Stimulated activated CD8-positive, alpha-beta memory T cell treated with anti-CD3 and anti-CD28 coated beads, Interleukin-7, amount 100 ng/mL, for 4 hours (primary cell): ENCODE measurements at places on chromosomes 1 and 21.

DNA sequence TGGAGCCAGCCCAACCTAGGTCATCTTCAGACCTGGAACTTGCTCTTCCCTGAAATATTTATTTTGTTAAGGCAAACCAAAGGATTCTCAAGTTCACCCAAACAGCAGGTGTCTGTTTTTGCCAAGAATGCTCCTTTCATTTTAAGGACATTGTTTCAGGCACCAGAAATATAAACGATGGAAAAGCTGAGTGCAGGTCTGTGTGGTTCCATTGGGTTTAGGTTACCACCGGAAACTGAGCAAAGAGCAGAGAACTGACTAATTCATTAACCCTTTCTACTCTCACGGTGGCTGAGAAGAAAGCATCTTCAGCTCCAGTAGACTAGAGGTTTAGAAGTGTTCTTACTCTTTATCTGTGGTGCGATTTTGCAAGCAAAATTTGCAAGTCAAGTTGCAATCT is 38.0 kb upstream of the ZC3H11B start:
- no peak for DNase-seq

DNA sequence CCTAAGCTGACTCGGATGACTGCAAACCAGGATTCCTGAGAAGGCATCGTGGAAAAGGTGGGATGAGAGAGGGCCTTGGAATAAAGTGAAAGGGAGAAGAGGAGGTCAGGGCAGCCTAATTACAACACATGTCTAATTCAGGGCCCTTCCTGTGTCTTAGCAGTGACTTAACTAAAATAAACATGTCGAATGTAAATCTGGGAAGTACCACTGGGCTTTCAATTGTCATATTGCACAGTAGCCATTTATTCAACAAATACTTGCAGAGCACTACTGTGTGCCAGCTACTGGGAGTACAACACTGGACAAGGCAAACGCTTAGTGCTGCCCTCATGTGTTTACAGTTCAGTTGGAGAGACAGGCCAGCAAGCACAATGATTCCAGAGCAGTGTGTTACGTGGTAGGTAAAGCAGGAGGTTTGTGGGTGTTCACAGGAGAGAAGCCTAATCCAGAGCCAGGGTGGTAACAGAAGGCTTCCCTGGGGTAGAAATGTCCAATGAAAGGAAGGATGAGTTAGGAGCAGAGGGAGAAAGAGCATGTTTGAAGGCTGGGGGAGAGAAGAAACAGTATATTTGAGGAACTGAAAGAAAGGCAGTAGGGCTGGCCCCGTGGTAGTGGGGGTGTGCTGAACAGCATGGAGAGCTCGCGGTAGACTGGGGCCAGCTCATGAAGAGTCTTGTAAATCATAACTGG is 38.0 kb upstream of the RASAL2 start:
- DNase-seq: no peak

DNA sequence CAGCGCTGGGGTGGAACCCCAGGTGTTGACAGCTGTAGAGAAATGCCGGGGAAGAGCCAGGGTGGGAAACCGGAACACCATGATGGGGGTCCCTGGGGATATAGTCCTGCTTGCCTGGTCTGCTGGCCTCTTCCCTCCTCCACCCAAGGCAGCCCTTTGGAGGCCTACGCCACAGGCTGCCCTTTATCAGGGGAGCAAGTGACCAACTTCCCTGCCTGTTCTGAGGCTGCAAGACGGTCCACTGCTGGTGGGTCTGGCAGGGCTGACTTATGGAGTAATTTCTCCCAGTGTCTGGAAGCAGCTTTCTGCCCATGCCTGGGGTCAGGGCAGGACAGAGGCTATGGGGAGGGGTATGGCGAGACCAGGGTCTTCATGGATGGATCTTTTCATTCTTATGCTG is 50.8 kb upstream of the EDN2 start:
- DNase-seq: no peak

DNA sequence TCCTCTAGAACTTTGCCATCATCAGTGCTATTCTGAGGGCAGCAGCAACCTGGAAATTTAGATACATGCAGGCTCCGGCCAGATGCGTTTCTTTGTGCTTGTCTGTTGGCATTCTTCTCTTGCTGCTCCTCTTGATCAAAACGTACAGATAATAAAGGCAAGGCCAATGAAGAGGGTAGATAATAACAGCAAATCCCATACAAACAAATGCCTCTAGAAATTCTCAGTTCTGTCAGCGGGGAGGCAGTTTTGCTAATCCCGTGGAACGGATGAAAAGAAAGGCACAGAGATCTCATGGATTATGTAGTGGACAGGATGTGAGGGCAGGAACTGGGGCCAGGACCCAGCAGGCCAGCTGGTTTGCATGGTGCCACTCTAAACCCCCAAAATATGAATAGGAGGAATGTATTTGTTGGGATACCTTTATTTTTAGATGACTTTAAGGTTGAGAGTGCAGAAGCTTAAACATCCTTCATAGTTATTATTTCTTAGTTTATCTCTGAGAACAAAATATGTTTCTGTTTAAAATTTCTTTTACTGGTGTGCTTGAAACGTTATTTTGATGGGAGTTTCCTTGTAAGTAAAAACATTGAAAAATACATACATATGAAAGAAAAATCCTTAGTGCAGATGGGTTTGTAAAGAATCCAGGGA is 1.5 kb downstream of the ITSN1 start:
- DNase-seq: no peak

- DNase-seq: no peak
Measured at GRCh38 chr1:8013800-8014199, 12.3 kb downstream of the ERRFI1 start.

DNA sequence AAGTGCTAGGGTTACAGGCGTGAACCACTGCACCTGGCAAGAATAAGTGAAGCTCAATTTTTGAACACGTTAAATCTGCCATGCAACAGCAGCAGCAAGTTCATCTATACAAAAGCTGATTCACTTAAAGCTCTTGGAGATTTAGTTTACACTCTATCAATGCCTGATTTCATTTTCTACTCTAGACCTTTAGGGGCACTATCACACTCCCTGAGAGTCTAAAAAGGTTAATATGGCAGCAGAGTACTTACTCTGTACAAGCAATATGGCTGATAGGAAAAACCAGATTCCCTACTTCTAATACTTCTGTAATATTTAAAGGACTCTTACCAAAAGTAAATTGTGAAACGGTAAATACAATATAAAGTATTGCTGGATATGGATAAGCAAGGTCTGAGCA is 4.8 kb downstream of the RBM34 start:
- DNase-seq: no peak

DNA sequence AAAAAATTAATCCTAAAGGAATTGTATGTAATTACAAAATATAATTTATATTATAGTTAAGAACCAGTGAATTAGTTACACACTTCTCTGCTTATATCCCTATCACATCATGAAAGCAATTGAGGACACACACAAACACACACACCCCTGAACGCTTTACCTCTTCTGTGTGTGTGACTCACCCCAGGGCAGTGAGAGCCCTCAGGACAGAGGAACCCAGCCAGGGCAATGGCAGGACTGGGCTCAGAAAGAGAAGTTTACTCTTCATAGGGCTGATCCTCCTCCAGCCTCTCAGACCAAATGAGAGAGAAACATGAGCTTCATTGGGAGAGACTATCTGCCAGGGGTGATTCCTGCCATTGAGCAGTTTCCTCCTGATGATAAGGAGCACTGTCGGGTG is 38.1 kb downstream of the SLC44A3 start:
- no peak for DNase-seq

- no peak for DNase-seq
Measured at GRCh38 chr1:150484861-150485260, 2.4 kb upstream of the TARS2 start.

DNA sequence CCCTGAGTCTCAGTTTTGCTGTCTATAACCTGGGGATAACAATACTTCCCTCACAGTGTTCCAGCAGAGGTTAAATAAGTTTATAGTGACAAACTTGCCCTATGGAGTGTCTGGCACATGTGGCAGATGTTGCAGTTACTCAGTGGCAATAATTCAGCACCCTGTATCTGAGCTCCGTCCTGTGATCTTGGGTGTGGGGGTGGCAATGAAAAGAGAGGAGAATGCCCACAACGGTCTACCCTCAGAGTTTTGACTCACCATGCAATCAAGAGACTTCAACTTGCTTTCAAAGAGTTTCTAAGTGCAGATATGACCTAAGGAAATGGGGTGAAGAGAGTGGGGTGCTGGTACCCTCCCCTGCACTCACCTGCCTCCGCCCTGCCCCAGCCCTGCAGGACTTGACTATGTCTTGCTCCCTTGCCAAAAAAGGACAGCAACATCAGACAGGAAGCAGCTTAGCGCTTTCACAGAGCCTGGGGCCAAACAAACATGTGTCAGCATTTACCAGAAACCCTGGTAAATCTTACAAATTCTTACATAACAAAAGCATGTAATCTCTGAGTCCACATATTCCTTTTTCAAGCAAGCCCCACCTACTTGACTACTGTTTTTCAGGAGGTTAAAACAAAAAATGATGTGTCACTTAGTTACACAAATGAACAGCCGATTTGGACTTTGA is 185.1 kb upstream of the CAMK1G start:
- no peak for DNase-seq

DNA sequence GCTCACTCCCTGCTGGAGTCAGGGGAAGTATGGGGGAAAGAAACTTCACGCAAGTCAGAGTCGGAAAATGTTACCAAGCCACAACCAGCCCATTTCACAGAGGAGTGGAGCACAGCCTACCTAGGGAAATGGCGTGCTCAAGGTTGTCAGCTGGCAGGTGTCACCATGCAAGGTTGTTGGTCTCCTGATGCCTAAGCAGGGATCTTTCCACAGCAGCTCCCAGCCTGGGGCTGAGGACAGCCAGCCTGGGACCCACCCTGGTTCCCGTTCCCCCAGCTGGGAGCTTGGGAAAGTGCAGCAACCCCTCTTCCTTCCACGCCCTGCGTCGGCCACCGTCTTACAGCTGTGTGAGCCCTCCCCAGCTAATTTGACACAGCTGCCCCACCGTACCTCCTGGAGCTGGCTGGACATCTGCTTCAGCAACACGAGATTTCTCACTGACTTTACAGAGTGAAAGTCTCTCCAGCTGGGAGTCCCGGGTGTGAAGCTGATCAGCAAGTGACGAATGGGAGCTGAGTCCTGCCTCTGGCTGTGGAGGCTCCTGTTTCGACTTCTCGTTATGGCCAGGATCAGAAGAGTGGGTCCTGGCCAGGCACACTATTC is 224.6 kb upstream of the RAB4A start:
- DNase-seq: no peak

GRCh38 chr1:83735526-83735925 is 263.4 kb downstream of the TTLL7 start:
- DNase-seq: no peak

DNA sequence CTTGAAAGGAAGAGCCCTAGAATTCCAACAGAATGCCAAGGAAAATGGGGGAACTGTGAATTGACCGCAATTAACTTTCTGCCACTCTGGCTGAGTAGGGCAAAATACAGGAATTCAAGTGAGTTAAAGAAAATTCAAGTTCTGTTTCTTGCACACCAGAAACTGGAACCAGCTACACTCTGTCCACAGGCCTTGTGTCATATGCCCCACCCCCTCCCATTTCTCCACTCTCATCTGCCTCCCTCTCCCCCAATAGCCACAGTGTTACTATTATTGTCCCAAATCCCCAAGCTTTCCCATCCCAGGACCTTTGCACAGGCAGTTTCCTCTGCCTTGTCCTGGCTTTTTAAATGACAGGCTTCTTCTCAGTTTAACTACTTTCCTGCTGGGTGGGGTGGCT is 4.3 kb upstream of the STK40 start:
- DNase-seq: no peak

DNA sequence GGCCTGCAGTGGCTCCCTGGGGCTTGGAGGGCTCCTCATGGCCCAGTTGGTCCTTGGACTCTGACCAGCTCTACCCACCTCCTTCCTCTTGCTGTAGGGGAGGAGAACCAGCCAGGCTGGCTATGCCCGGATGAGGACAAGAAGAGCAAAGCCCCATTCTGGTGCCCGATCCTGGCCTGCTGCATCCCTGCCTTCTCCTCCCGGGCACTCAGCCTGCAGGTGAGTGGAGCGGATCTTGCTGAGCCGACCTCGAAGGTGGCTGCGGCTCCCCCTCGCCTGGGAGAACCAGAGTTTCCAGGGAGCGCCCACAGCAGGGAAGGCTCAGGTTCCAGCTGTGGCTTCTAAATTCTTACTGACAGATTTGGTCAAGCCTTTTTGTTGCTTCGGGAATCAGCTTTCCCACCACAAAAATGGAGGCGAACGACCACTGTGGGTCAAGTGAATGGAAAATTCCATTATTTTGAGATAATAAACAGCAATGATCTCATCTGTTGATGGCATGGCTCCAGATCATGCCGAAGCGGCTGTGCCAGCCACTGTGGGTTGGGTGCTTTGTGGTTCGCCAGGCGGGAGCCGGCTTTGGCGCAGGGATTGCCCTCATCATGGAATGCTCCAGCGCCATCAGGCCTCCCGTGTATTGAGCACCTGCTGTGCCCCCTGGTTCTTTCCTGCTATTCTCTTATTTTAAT is 106.5 kb upstream of the ACTL8 start:
- DNase-seq: no peak

DNA sequence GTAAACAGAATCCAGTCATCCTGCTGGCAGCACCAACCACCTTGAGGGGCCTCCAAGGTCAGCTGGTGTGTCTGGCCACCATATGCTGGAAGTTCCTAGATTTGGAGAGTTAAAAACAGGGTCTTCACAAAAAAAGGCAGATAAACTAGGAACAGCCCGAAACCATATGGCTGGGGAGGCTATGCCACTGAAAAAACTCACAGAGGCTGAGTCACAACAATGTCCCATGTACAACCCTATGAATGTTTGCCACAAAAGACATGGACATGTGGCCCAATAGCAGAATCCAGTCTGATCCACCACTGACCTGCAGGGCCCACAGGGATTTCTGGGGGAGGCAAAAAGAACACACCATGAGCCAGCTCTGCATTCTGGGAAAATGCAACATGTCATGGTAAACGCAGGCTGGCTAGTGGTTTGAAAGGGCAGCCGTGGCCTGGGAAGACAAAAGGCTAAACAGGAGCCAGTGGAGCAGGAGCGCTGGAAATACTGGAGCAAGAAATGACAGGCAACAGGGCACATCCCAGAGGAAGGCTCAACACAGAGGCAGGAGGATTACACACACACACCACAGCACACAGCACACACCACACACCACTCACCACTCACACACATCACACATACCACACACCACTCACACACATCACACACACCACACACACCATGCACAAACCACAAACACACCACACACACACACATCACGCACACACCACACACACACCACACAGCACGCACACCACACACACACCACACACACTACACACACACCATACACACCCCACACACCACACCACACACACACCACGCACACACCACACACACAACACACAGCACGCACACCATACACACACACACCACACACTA is 55.4 kb downstream of the HSF2BP start:
- DNase-seq: no peak
